Activated CD4-positive, alpha-beta T cell treated with anti-CD3 and anti-CD28 coated beads, Interleukin-2, Interleukin-4, amounts not matched to agents 100 ng/mL and 50 ng/mL, durations not matched to agents 16 hours and 8 hours (primary cell): ENCODE measurements at places on chromosomes 2 and 18.

DNA sequence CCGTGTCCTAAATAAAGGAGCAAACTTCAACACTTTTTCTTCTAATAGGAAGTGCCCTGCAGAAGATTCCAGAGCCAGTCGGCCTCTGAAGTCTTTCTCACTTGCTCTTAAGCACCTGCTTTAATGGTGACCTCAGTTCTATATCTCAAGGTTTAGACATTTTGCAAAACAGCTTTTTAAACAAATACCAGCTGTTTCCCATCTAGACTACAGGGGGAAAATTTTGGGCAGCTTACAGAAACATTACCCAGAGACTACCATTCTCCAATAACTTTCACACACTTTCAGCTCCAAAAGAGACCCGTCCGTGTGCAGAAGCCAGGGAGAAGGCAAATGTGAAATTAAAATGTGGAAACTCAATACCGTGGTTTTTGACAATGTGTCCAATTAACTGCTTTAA lies 285.3 kb upstream of the CCDC68 start:
- DNase-seq, result no peak

GRCh38 chr2:20401489-20401835 lies 45.4 kb upstream of the RHOB start:
- no peak for DNase-seq

DNA sequence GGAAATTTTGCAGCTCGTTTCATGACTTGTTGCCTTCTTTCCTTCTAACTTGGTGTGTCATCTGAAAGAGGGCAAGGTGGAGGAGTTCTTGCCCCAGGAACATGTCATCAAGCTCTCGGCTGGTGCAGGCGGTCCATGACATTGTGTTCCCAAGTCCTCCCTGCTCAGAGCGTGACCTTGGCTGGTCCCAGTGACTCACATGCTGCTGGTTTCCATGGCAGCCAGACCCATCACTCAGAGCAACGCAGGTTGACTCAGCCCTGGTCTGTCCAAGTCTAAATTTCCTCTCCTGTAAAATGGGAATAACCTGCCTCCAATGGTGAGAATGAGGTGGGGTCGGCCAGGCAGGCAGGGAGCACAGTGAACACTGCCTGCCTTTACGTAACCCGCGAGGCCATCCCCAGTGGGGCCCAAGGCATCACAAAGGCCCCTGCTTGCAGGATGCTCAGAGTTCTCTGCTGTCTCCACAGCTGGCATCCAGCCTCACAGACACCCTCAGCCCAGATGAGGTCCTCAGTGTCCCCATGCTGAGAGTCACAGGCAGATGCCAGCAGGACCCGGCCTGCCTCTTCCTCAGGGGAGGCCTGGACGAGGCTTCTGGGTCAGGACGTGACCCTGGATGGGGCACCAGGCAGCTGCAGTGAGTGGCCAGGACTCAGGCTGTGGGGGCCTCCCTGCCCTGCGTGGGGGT lies 143.7 kb downstream of the TPO start:
- DNase-seq, result no peak

GRCh38 chr2:61770298-61770697 lies 83.6 kb downstream of the FAM161A start:
- DNase-seq, result no peak

DNA sequence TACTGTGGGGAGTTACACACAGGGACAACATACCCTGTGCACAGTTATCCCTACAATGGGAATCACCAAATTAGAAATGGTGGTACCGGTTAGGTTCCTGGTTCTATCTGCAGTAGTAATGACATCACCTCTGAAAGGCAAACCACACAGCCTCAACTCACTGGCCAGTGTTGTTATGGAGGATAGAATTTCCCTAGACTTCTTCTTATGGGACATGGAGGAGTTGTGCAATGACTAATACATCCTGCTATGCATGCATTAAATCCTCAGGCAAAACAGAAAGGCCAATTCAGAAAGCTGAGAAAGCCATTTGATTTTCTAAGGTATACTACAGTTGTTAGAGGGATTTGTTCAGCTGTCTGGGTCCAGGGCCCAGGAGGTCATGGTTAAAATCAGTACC lies 439.3 kb downstream of the TMX3 start:
- no peak for DNase-seq

DNA sequence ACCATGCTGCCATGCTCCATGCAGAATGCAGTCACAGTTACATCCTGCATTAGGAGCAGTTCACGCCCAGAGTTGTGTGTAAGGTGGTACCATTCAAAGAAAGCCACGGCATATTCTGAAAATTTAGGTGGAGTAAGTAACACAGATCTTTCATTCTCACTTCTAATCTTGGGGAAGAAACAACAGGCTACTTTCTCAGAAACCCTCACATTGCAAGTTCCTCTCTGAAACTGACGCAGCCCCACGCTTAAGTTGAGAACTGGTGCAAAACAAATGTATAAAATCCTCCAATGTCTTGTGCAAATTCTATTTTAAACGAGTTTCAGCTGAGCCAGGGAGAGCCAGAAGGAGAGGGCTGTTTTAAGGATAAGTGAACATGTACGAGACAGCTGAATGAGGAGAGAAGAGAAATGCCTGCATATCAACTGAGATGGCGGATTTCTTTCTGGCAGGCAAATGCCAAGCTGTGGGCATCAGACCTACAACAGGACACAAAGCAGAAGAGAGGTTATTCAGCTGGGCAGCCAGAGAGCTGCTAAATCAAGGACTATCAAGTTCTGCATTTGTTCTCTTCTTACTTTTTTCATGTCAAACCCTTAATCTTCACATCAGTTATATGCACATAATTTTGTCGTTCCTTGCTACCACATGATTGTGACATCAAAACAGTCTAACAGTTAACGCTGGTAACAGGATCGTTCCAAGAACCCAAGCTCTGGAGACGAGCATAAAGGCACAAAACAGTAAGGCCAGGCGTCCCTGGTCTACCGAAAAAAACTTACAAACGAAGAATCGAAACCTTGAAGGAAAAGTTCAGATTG lies 6.4 kb downstream of the ARL4C start:
- DNase-seq, result peak; percentile 79

GRCh38 chr2:67633212-67633856 lies 236.2 kb downstream of the ETAA1 start:
- DNase-seq, result no peak

DNA sequence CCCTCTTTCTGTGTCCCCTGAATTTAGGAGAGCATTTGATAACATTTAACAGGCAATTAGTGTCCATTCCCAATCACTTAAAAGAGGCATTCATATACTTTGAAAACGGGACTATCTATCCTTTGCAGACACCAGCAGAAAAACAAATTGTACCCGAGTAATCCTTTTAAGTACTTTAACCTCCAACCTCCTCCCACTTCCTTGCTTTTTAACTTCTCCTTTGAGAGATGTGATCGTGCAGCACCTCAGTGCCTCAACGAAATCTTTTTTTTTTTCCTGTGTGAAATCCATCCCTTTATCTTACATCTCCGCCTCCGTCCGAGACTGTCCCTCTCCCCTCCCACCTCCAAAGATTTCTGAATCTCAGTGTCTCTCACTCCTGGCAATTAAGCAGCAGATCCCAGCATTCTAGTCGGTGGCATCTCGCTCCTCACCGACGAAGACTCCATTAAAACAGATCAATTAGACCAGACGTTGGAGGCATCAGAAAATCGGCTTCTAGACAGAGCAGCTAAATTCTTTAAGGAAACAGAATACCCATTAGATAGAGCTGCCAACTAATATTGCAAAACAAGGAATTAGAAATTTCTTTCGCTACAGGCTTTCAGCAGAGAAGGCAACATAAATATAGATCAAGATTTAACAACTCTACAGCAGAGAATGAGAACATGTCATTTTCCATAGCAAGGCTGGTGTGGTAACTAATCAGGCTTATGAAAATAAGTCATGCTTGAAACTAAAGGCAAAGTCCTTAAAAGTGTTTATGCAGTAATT lies 1.9 kb upstream of the TMEFF2 start:
- DNase-seq, result no peak

GRCh38 chr2:214674278-214674677 lies 135.2 kb downstream of the BARD1 start:
- no peak for DNase-seq

GRCh38 chr18:36316246-36316645 lies 18.7 kb downstream of the FHOD3 start:
- no peak for DNase-seq

GRCh38 chr2:216101109-216101508 lies 8.0 kb upstream of the XRCC5 start:
- no peak for DNase-seq

DNA sequence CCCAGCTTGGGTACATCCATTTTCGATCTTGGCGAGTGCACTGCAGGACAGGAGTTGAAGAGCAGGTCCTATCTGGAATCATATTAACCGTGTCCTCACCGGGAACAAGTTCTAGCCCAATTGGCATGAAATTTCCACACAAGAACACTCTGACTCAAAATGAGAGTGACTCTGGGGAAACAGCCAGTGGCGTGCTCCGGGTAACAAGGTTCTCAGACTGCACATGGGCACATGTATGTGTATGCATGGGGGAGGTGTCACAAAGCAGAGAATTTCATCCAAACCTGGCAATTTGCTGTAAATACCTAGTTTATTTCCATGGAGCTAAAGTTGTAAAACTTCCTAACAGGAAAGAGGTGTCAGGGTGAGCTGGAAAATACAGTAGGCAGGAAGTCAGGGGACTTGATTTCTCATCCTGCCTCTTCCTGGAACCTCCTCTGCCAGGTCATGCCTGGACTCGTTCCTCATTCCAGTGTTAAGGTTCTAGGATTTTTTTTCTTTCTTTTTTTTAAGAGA lies 1.7 kb downstream of the TUBB6 start:
- DNase-seq, result peak; percentile 23

DNA sequence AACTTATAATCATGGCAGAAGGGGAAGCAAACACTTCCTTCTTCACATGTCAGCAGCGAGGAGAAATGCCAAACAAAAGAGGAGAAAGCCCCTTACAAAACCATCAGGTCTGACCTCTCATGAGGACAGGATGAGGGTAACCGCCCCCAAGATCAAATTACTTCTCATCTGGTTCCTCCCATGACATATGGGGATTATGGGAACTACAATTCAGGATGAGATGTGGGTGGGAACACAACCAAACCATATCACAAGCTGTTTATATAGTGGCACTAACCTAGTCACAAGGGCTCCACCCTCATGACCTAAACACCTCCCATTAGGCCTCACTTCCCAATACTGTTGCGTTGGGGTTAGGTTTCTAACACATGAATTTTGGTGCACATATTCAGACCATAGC lies 110.0 kb downstream of the OSBPL6 start:
- no peak for DNase-seq

DNA sequence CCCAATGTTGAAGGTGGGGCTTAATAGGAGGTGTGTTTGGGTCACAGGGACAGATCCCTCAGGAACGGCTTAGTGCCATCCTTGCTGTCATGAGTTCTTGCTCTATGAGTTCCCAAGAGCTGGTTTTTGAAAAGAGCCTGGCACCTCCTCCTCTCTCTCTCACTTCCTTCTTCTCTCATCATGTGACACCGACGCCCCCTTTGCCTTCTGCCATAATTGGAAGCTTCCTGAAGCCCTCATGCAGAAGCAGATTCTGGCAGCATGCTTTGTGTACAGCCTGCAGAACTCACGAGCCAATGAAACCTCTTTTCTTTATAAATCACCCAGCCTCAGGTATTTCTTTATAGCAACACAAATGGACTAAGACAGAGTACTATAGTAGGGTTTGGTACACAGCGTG lies 100.4 kb upstream of the SH3BP4 start:
- DNase-seq, result no peak

DNA sequence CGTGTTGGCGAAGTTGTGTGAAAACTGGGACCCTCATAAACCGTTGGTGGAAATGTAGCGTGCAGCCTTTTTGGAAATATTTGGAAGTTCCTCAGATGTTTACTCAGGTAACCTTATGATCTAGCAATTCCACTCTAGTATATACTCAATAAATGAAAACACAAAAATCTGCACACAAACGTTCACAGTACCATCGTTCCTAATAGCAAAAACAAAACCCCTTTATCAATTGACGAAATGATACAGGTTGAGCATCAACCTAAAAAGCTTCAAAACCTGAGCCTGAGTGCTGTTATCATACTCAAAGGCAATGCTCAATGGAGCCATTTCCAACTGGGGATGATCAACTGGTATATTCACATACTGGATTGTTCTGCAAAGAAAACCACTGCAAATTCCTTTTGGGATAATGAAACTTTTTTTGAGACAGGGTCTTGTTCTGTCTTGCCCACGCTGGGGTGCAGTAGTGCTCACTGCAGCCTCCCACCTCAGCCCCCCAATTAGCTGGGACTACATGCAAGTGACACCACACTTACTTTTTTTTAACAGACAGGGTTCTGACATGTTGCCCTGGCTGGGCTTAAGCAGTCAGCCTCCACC lies 777 bp upstream of the C18orf32 start:
- peak; percentile 15 for DNase-seq

DNA sequence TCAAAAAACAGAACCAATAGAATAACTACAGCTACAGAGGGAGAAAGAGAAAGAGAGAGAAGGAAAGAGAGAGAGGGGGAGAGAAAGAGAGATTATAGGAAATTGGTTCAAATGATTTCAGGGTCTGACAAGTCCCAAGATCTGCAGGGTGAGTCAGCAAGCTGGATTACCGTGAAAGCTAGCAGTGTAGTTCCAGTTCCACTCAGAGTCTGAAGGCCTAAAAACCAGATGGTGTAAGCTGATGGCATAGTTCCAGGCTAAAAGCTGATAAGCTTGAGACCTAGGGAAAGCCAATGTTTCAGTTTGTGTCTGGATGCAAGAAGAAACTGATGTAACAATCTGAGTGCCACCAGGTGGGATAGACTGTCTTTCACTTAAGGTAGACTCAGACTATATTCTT lies 397.7 kb downstream of the TRIB2 start:
- no peak for DNase-seq

GRCh38 chr2:25286723-25287483 lies 54.8 kb downstream of the DNMT3A start:
- DNase-seq, result no peak

DNA sequence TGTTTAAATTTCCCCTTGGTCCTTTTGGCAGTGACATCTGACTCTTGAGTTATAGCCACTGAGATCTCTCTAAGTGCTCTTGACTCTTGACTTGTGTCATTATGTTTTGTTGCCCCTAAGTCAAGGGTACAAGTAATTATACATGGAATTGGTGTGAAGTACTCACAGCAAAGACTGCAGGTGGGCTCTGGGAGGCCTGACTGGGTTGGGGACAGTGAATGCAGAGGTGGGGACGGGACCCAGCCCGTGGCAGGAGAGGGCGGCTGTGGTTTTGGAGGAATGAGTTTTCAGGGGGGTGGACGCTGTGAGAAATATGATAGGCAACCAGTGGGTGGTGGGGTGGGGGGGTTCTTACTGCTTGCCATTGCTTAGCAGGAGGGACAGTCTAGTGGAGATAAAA lies 97.8 kb downstream of the NCK2 start:
- no peak for DNase-seq

DNA sequence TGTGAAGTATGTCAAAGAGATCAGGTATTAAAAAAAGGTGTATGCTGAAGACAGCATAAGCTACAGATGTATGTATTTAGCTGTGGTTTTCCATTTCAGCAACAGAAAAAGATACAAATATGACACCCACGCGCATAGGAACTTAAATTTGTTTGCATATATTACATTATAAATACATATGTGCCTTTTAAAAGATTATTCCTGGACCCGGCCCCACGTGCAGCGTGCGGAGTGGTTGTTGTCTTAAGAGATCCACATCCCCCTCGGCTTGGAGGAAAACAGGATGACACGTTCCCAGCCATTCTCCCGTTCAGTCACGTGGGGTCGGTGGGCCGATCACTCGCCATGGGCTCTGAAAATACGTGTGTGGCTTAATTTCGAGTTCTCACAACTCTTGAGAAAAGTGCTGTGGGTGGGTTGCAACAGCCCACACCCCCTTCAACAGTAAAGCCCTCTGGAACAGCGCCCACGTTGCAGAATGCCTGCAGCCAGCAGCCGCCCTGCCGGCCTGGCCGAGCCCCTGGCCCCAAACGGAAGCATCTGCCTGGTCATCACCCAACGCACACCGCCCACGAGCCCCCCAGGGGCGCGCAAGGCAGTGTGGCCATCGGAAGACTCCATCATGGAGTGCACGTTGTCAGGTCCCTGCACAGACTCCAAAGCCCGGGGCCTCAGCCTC lies 18.6 kb upstream of the KCNG2 start:
- DNase-seq, result no peak
